GM19239 (cell line): ENCODE measurements at places on chromosomes 4 and X.

DNA sequence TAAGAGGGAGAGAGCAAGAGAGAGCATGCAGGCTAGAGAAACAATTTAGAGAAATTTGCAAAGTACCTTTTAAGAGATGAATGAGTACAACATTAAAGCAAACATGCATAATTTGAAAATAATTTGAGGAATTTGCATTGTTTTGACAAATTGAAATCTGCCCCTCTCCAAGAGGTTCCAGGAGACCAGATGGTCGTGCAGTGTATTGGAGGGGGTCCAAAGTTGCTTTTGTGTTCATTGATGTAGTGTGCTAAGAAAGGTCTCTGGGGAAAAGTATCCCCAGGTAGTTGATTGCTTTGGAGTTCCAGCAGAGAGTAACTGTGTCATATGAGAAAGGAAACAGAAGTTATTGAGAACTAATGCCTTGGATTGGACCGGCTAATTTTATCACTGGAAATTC, 635.0 kb upstream of the TENM3 start:
- no peak for DNase-seq

- no peak for DNase-seq
Measured at GRCh38 chrX:903116-903515, 272.5 kb downstream of the SHOX start.

DNA sequence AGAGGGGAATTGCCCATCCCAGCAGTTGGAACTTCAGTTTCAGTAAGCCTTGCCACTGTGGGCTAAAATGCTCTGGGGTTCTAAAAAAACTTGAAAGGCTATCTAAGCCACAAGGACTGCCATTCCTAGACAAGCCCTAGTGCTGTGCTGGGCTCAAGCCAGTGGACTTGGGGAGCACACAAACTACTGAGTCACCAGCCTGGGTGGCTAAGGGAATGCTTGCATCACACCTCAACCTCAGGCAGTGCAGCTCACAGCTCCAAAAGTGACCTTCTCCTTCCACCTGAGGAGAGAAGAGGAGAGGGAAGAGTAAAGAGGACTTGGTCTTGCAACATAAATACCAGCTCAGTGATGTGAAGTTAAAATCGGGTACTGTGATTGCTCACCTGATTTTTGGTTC, 116.7 kb upstream of the GLRA2 start:
- no peak for DNase-seq

DNA sequence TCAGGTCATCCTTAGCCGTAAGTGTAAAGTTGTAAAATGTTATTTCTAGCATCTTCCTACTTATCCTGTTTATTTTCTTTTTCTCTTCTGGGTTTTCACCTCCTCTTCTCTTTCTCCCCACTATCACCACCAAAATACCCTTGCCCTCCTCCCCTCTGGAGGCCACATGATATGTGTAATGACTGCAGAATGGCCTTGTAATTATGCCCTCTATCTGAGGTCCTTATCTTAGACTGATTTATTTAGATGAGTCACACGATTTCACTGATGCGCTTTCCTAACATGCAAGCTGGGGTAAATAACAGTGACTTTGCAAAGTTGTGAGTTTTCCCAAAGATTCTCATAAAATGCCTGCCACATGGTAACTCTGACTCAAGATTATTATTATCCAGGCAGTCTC, 231.8 kb upstream of the GPRIN3 start:
- DNase-seq = no peak

GRCh38 chrX:11426712-11427452, 133.7 kb downstream of the AMELX start:
- no peak for DNase-seq

- DNase-seq = no peak
Measured at GRCh38 chrX:141936080-141936479, 32.4 kb downstream of the MAGEC1 start.

- no peak for DNase-seq
Measured at GRCh38 chr4:38804654-38805295, at the start of gene TLR1. TSS of gene TLR1 (minus strand) at chr4:38804791. CDS start at chr4:38798831, 5,960 bp downstream.

GRCh38 chrX:51697397-51697796, 12.9 kb upstream of the CENPVL1 start:
- DNase-seq = no peak
